ENCODE measurements at places on chromosomes 16 and 17. TPM values are rescaled to one million over a fixed set of nuclear protein-coding genes. Genes with fewer than 3 reads are reported as not detected.

- no peak for DNase-seq
- no peaks in the 10 kb centered on the region for H3K27me3 ChIP-seq
- no peak overlapping the region for H3K4me3 ChIP-seq
- H3K27ac ChIP-seq, result no peak overlapping the region
- no peaks in the 10 kb centered on the region for H3K36me3 ChIP-seq
Observed at GRCh38 chr17:27268394-27269085, 25.4 kb upstream of the WSB1 start.

The COPRS gene
- 152 TPM for total RNA-seq

DNA sequence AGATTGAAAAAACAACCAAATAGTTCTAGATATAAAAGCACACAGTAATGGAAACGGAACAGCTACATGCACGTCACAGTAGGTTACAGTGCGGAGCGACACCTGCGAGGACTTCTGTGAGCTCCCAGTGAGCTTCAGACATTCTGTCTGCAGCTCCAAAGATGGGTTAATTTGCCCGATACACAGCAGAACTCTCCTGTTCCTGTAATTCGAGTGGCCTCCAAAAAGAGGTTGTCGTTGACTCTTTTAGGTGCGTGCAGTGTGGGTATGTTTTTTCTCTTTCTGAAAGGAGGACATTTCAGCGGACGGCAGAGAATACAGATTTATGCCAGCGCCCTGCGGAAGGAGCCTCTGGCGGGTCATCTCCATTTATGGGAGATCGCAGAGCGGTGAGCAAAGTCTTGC lies 2.9 kb downstream of the OR1F1 start:
- H3K27me3 ChIP-seq, result no peaks in the 10 kb centered on the region
- no peaks in the 10 kb centered on the region for H3K36me3 ChIP-seq
- peak overlapping the region; percentile 77 for H3K4me3 ChIP-seq
- peak; percentile 38 for DNase-seq
- H3K4me1 ChIP-seq, result peaks cover 14% of the 10 kb centered on the region

DNA sequence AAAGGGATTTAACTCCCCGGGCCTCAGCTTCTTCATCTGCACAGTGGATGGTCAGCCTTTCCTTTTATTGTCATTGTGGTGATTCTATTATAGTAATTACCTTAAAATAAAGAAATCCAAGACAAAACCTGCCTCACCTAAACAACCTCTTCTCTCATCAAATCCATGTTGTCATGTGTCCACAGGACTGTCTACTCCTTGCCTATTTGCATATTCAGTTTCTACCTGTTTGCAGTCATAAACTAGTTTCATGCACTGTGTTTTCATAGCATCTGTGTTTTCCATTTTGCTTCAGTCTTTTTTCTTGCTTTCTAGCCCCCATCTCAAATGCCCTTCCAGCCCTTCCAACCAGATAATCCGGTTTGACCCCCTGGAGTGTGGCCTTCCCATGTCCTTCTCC lies 44.3 kb upstream of the CPNE2 start:
- no peaks in the 10 kb centered on the region for H3K4me1 ChIP-seq
- H3K27me3 ChIP-seq, result no peaks in the 10 kb centered on the region
- no peak for DNase-seq

DNA sequence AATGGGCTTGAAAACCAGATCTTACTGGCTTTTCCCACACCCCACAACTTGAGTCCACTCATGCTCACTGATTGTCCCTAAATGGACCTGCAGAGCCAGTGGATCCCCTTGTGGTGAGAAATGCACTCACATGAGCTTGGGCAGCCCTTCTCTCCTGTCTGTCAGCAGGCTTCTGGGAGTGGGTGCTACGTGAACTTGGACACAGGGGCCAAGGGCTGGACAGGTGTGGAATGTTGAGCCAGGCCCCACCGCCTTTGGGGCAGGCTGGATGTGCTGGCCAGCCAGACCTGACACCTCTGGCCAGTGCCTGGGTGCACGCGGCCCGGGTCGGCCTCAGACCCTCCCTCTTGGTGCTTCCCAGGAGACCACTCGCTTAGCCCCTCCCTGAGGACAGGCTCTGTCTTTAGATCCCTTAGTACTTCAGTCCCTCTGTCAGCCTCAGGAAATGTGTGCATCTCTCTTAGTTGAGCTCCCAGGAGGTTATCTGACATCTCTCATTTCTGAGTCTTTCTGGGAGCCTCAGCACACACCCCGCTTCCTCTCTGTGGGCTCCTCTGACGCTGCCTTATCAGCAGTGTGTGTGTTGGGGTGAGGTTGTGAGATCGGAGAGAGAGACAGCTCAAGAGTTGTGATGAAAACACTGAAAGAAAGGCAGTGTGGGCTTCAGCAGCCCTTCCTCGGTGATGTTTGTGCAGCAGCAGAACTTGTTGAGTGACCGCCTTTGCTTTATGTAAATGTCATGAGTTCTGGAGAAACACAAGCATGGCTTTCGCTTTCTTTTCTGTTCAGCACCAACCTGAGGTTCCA lies 117.0 kb downstream of the RAB11FIP4 start:
- no peak for DNase-seq
- peaks cover 5% of the 10 kb centered on the region for H3K4me1 ChIP-seq
- no peak overlapping the region for H3K4me3 ChIP-seq
- H3K27me3 ChIP-seq, result no peaks in the 10 kb centered on the region
- peak overlapping the region; percentile 10 for H3K27ac ChIP-seq
- H3K36me3 ChIP-seq, result no peaks in the 10 kb centered on the region

- H3K27me3 ChIP-seq, result no peaks in the 10 kb centered on the region
- no peaks in the 10 kb centered on the region for H3K4me1 ChIP-seq
- H3K36me3 ChIP-seq, result peaks cover 3% of the 10 kb centered on the region
Observed at GRCh38 chr17:37148156-37148555, 199.4 kb downstream of the AATF start.

GRCh38 chr17:78759969-78760352 lies 22.1 kb downstream of the CYTH1 start:
- no peaks in the 10 kb centered on the region for H3K27me3 ChIP-seq
- H3K27ac ChIP-seq, result no peak overlapping the region
- DNase-seq, result no peak
- H3K4me3 ChIP-seq, result no peak overlapping the region
- no peaks in the 10 kb centered on the region for H3K36me3 ChIP-seq

GRCh38 chr17:43680461-43680860 lies 18.7 kb upstream of the MEOX1 start:
- H3K27me3 ChIP-seq, result no peaks in the 10 kb centered on the region
- DNase-seq, result no peak
- H3K4me3 ChIP-seq, result no peak overlapping the region
- no peaks in the 10 kb centered on the region for H3K36me3 ChIP-seq
- H3K4me1 ChIP-seq, result peaks cover 7% of the 10 kb centered on the region

DNA sequence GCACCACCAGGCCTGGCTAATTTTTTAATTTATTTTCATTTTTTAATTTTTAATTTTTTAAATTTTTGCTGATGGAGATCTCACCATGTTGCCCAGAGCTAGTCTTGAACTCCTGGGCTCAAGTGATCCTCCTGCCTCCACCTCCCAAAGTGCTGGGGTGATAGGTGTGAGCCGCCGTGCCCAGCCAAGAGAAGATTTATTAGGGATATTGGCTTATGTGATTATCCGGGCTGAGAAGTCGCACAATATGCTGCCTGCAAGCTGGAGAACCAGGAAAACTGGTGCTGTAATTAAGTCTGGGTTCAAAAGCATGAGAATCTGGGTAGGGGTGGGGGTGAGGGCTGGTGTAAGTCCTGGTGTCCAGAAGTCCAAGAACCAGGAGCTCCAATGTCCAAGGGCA lies 2.5 kb upstream of the C16orf90 start:
- H3K4me1 ChIP-seq, result 0 out of 2 replicates have a peak, but pooled peaks cover 9% of the 10 kb centered on the region
- DNase-seq, result no peak
- H3K4me3 ChIP-seq, result no peak overlapping the region
- H3K27ac ChIP-seq, result no peak overlapping the region
- H3K27me3 ChIP-seq, result no peaks in the 10 kb centered on the region
- H3K36me3 ChIP-seq, result no peaks in the 10 kb centered on the region

DNA sequence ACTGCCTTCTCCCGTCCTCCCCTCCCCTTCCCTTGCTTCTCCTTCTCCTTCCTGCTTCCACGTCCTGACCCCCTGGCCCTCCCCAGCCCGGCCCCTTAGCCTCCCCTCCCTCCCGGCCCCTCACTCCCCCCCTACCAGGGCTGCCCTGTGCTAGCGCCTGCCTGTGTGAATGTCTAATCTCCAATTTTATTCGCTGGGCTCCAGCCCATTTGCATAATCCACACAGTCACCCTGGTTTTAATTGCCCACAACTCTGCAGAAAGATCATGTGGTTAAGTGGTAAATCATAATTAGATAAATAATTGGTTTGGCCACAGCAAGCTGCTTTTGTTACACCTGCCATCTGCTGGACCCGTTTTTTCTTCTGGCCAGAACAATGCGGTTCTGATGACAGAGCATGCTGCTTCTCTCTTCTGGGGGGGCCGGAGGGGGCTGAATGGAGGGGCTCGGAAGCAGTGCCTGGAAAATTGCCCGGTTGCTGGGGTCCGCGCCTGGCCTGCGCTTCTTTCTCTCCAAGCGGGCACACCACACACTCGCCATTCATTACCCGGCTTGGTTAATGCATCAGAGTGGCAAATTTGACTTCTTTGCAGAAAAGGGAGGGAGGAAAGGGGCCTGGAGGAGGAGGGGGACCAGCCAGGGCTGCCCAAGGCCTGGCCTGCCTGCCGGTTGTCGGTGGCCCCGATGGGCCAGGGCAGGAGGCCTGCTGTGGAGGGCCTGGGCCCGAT lies 19.5 kb upstream of the GSE1 start:
- no peaks in the 10 kb centered on the region for H3K36me3 ChIP-seq
- peaks cover 10% of the 10 kb centered on the region for H3K4me1 ChIP-seq
- no peak overlapping the region for H3K27ac ChIP-seq
- no peak overlapping the region for H3K4me3 ChIP-seq

DNA sequence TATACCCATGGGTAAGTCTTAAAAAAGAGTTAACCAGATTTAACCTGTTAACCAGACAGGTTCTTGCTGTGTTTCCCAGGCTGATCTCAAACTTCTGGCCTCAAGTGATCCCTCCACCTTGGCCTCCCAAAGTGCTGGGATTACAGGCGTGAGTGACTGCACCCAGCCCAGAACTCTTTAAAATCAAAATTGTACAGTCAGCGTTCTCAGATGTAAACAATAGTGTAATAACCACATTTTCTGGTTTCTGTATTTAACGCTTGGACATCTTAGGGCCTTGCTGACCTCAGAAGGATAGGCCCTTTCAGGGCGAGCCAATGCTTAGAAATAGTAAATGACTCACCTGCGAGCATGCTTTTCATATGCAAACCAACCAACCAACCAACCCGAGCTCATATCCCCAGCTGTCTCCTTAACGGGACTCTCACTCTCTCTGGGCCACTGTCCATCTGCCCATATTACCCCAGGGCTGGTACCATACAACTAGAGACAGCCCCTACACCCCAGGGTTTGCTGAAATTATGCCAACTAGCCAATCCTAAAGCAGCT lies 415.0 kb upstream of the XYLT1 start:
- DNase-seq, result no peak
- no peaks in the 10 kb centered on the region for H3K27me3 ChIP-seq
- no peaks in the 10 kb centered on the region for H3K36me3 ChIP-seq
- H3K4me1 ChIP-seq, result no peaks in the 10 kb centered on the region
- no peak overlapping the region for H3K27ac ChIP-seq

DNA sequence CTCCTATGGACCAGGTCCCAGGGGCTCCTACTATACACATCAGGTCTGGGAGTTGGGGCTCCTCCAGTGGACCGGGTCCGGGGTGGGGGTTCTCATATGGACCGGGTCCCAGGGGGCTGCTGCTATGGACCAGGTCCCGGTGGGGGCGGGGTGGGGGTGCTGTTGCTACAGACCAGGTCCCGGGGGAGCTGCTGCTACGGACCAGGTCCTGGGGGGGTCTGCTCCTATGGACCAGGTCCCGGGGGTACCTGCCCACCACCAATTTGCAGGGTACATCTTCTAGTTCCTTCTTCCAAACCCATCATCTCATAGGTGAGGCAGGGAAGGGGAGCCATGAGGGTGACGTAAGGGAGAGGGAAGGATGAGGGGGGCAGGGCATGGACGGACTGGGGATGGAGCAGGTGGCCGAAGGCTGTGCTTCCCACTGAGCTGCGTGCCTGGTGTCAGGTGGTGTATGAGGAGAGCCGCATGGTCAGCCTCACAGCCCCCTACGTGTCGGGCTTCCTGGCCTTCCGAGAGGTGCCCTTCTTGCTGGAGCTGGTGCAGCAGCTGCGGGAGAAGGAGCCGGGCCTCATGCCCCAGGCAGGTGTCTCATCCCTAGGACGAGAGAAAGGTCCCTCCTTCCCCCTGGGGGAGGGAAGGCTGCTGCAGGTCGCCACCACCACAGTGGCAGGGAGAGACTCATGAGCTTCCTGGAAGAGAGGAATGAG lies 6.6 kb downstream of the ENDOV start:
- H3K4me3 ChIP-seq, result no peak overlapping the region
- H3K4me1 ChIP-seq, result no peaks in the 10 kb centered on the region
- no peak overlapping the region for H3K27ac ChIP-seq
- H3K36me3 ChIP-seq, result no peaks in the 10 kb centered on the region
- DNase-seq, result no peak

The MYH8 gene
- total RNA-seq, result not detected

The TP53TG3 gene
- total RNA-seq, result 1.2 TPM

DNA sequence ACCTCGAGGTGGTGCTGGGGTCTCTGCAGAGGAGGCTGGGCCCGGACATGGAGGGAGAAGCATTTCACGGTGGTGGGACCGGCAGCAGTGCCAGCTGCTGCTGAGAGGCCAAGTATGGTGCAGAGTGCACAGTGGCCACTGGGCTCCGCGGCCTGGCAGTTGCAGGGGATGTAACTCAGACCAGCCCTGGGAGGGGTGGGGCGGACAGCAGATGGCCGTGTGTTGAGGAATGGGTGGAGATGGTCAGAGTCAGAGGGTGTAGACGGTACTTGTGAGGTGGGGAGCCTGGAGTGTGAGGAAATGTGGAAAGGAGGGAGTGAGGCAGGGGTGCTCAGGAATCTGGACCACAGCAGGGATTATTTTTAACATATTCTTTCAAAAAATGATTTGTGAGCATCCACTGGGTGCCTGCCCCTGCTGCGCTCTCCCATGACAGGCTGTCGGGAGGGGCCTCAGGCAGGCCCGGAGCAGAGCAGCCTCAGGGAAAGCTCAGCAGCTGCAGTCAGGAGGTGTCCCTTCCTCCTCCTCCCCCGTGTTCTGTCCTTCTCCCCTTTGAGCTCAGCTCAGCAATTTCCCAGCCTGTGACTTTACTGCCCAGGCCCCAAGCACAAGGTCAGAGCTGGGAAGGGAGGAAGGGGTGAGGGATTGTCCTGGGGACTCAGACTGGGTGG lies 113.1 kb downstream of the RAP1GAP2 start:
- H3K27me3 ChIP-seq, result no peaks in the 10 kb centered on the region
- H3K36me3 ChIP-seq, result no peaks in the 10 kb centered on the region
- no peaks in the 10 kb centered on the region for H3K4me1 ChIP-seq
- no peak overlapping the region for H3K4me3 ChIP-seq

- no peaks in the 10 kb centered on the region for H3K27me3 ChIP-seq
- H3K27ac ChIP-seq, result no peak overlapping the region
- no peak overlapping the region for H3K4me3 ChIP-seq
- peaks cover 2% of the 10 kb centered on the region for H3K36me3 ChIP-seq
- H3K4me1 ChIP-seq, result peaks cover 50% of the 10 kb centered on the region
Observed at GRCh38 chr17:82330322-82331239, 3.0 kb downstream of the SECTM1 start.

- no peak overlapping the region for H3K27ac ChIP-seq
- H3K36me3 ChIP-seq, result no peaks in the 10 kb centered on the region
- no peak for DNase-seq
- no peaks in the 10 kb centered on the region for H3K4me1 ChIP-seq
Observed at GRCh38 chr16:29232811-29233704, 173.5 kb downstream of the NPIPB11 start.

GRCh38 chr17:78724544-78724943 lies 57.5 kb downstream of the CYTH1 start:
- DNase-seq, result no peak
- no peaks in the 10 kb centered on the region for H3K27me3 ChIP-seq
- H3K4me1 ChIP-seq, result peaks cover 42% of the 10 kb centered on the region
- H3K27ac ChIP-seq, result no peak overlapping the region
- H3K36me3 ChIP-seq, result no peaks in the 10 kb centered on the region
- H3K4me3 ChIP-seq, result no peak overlapping the region
